Stimulated activated CD8-positive, alpha-beta memory T cell treated with anti-CD3 and anti-CD28 coated beads, Interleukin-15, amount 100 ng/mL, for 1 hour (primary cell): ENCODE measurements at places on chromosomes 13 and 19.

DNA sequence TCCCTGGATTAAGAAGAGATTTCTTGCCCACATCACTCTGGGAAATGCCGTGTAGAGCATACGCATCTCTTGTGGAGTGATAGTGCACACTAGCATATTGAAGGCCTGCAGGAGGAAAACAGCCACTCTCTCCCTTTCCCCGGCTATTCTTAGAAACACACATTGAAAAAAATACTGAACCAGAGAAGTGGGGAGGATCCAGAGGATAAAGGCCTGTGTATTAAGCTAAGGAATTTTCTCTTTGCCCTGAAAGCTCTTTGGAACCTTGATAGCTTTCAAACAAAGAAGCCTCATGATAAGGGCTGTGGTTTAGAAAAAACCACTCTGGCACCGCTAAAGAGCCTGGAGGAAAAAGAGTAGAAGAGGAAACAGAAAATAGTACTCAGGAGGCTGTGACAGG is 386.1 kb upstream of the NBEA start:
- DNase-seq: no peak

DNA sequence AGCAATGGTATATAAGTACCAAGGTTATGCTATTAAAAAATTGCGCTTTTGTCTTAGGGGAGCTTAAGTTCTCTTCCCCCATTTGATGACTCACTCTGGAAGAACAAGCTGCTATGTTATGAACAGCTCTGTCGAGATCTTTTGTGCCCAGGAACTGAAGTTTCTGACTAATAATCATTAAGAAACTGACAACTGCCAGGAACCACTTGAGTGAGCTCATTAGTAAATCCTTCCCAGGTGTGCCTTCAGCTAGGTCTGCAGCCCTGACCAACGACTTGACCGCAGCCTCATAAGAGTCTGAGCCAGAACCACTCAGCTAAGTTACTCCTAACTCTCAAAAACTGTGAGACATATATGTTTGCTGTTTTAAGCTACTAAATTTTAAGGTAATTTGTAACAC is 147.8 kb downstream of the SLITRK6 start:
- DNase-seq: no peak

DNA sequence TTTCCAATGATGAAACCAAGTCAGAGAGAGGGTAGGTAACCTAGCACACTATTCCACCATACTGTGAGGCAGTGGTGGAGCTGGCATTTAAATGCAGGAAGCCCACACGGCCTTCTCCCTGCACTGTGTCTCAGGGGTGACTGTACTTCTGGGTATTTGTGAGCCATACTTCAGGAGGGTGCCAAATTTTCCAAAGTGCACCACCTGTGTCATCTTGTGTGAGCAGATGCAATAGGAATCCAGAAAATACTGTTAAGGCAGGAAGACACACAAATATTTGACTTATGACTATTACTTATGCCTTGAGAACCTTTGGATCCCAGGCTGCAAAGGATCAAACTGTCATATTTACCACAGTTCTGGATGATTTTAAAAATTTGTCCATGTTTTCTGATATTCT is 17.3 kb downstream of the ZNF229 start:
- DNase-seq: no peak

DNA sequence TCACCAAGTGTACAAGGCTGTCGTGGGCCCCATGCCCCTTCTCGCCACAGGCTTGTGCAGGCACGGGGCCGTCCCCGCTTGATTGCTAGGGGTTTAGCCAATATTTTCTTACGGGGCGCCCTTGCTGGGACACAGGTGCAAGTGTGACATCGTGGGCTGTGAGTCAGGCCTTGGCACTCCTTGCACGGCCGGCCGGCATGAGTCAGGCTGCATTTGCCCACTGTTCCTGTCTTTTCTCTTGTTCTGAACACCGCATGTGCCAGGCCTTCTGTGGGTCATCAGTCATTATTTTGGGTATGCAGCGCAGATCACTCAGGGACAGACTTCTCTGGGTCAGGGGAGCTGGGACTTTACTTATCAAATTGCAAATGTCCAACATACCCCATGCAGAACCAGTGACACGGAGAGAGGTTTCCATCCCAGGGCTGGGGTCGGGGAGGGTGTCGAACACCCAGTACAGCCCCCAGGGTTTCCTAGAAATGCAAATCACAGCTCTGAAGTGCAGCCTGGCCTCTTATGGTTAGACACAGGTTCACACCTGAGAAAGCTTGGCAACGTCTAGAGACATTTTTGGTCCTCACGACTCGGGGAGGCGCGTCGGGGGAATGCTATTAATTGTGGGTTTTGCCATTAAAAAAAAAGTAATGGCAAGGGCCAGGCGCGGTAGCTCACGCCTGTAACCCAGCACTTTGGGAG is 22.5 kb upstream of the KLF2 start:
- no peak for DNase-seq

DNA sequence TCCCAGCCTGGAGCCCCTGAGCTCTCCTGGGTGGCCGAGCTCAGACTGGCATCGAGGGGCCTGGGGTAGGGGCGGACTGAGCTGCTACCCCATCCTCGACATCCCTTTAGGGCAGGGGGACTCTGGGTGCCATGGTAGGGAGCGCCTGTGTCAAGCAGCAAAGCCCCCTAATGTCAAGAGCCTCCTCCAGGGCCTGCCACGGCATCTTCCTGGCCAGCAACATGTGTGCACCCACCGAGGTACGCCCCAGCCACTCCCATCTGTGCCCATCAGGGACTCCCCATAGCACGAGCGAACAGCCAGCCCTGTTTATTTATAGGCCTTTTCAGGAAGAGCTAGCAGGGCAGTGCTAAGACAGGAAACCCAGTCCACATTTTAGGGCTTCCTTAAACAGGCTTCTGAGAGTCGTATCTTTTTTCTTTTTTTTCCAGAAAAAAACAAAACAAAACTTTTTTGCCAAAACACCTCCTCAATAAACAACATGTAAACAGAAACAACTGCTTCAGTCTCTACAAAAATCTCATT is 14.3 kb downstream of the LRP3 start:
- DNase-seq: no peak

DNA sequence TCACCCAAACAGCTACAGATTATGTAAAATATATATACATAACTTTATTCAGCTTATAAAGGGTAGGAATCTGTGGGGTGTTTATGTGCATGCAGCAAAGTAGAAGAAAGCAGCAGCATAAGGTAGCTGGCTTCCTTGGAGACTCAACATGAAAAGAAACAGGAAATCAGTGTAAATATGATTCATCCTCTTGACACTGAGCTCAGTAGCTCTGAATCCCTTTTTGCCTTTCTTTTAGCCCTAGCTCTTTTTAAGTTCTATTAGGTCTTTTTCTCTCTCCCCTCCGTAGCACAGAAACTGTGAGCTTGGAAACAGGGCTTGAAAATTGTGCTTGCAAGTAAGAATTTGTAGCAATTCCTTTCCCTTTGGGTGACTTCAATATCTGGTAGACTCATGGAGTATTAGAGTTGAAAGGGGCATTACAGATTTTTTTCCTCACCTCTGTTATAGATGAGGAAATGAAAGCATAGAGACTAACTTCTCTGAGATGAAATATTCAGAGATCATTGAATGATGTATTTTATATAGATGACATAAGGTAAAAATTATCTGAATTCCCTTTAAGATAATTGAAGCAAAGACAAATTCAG is 314.4 kb downstream of the PCDH9 start:
- DNase-seq: no peak

DNA sequence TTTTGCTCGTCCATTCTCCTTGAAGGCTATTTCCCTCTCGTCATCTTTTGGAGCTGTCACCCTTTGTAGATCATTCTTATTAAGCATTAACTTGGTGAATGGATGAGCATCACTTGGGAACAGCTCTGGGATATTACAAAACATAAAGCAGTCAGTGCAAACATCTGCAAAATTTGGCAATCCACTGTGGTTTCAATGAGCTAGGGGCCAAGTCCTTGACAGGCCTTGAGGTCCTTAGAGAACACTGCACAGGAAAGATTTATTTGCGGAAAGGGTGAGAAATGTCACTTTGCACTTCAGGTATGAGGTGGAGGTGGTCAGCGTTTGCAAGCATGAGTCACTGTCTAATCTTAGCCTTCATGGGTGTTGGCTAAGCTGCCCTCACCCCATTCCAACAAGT is 239.7 kb upstream of the MAB21L1 start:
- DNase-seq: no peak

DNA sequence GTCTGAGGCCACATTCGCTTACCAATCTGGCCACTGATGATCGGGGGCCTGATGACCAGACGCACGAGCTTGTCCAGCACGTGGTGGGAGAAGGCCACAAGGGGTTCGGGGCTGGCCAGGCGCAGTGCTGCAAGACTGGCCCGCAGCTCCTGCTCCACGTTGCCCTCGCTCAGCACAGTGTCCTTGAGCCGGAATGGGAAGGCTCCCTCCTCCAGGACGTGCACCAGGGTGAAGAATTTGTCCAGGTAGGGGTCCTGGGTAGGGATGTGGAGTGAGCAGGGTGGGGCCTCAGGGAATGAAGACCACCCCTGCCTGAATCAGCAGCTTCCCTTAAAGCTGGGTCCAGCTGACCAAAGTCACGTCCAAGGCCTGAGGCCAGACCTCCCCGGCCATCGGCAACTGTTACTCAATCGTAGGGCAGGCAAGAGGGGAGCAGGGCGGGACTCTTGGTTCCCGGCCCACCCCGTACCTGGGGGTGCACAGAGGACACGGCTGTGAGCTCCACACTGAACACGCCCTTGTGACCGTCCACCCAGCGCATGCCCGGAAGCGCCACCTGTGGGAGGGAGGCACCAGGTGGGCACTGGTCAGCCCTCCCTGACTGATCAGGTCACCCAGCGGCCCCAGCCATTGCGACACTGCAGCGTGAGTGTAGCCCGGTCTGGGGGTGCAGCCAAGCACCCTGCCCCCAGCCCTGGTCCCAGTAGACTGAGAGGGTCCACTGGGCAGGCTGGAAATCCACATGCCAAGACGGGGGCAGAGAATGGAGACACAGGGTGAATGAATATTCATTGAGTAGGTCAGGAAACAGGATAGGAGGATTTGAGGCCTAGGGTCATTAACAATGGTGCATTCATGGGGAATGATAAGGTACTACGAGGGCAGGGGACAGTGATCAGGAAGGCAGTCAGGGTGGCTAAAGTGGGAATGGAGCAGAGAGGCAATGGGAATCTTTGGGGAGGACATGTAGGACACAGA is 2.8 kb upstream of the ANGPTL8 start:
- DNase-seq: no peak

- no peak for DNase-seq
Observed at GRCh38 chr13:76637641-76638141, 248.5 kb downstream of the KCTD12 start.

DNA sequence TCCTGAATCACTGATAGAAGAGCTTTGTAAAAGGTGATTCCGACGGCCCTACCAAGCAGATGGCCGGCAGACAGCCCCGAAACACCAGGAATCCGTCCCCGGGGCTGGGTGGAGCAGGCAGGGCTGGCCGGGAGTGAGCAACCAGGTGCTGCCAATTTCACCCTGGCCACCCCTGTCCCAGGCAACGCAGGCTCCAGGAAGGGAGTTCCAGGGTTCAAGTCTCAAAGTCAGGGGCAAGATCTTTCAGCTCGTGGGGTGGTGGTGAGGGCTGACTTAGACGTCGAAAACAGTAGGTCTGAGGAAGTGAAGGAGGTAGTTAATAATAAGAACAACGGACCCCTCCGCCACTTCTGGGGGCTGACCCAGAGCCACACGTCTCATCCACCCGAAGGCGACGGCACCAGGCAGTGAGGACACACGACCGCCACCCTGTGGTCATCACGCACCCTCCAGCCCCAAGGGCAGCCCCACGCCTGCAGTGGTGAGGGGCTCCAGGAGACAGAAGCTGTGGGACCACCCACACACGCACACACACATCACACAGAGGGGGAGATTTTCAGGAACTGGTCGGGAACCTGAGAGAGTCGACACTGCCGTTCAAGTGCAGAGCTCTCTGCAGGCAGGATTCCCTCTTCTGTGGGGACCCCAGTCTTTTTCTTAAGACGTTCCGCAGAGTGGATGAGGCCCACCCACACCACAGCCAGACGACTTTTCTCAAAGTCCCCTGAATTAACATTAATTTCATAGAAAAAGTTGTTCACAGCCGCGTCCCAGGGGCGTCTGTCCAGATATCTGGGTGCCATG is 67.2 kb downstream of the SPACA7 start:
- no peak for DNase-seq

DNA sequence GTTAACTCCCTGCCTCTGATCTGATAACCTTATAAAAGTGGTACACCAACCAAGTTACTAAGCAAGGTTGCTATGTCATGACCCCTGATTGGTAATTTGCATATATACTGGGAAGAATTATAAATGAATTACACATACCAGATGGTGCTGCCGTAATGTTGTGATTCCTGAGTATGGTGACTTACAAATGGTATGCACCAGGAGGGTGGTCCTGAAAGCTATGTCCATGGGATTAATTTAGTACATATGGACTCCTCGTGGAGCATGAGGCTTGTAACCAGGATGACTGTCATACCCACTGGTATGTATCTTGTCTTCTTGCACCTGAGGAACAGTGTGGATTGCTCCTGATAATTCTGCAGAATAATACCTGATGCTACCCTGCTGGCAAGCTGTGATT is 240.6 kb downstream of the GPC6 start:
- DNase-seq: no peak

- peak; percentile 10 for DNase-seq
Observed at GRCh38 chr13:30978981-30979956, 46.8 kb downstream of the TEX26 start.

- no peak for DNase-seq
Observed at GRCh38 chr19:955803-956765, 28.1 kb upstream of the WDR18 start.

DNA sequence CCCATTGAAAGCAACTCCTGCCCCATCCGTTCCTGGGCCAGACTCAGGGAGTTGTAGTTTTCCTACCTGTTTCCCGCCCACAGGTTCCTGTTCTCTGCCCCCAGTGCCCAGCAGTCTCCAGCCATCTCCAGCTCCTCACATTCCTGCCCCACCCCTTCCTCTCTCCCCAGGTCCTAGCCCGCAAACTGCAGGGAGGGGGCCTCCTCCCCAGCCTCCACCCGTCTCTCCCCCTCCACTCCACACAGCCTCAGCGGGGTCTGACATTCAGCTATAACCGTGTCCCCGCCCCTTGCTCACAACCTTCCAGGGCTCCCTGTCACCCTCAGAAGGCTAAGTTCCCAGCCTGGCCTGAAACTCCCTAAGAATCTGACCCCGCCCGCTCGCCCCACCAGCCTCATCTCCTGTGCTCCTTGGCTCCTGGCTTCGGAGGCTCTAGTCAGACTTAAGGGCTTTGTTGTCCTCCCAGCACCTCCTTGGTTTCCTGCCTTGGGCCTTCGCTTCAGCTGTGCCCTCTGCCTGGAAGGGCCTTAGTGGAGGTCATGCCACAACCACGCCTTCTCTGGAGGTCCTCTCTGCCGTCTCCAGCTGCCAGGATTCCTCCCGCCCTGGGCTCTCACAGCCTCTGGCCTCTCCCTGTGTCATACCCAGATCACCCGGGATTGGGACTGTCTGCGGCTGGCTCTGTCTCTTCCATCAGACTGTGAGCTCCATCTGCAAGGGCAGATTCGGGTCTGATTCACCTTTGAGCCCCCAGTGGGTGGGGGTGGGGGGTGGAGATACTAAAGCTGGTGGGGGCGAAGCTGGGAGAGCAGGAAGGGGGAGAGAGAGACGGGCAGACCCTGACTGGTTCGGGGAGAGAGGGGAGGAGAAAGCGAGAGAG is 5.1 kb upstream of the SPACA6 start:
- no peak for DNase-seq

DNA sequence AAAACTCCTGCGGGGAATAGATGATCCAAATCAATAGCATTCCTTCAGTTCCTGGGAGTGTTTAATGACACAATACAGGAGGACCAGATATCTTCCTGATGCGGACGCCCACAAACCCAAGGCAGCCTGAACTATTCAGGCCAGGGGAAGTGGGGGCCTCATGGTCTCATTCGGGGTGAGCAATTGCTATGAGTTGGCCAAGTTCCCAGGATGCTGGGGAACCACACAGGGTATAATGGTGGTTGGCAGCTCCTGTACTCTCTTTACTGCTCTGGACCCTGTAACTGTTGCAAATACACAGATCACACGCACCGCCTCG is 401.2 kb downstream of the IRS2 start:
- DNase-seq: no peak
